GM12878 (cell line): ENCODE measurements at places on chromosomes 3 and 15. TPM values are rescaled to one million over a fixed set of nuclear protein-coding genes. Genes with fewer than 3 reads are reported as not detected.

DNA sequence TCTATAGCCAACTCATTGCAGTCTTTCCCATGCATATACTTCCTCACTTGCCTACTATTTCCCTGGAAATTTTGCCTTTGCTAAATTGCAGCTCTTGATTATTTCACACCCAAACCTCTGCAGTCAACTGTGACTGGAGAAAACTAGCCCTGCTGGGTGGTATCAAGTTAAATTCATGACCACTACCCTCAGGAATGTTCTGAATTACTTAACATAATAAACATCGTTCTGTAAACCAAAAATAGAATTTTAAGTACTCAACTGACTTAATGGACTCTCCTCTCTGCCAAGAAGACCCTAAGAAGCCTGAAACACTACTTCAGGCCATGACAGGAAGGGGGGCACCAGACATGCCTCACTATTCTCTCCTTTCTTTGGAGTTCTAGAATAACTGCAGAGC, 1278.0 kb upstream of the GBE1 start:
- H3K27ac ChIP-seq, result no peak overlapping the region
- H3K4me3 ChIP-seq, result no peak overlapping the region
- no peaks in the 10 kb centered on the region for H3K4me1 ChIP-seq
- no peaks in the 10 kb centered on the region for H3K27me3 ChIP-seq
- no peaks in the 10 kb centered on the region for H3K36me3 ChIP-seq

DNA sequence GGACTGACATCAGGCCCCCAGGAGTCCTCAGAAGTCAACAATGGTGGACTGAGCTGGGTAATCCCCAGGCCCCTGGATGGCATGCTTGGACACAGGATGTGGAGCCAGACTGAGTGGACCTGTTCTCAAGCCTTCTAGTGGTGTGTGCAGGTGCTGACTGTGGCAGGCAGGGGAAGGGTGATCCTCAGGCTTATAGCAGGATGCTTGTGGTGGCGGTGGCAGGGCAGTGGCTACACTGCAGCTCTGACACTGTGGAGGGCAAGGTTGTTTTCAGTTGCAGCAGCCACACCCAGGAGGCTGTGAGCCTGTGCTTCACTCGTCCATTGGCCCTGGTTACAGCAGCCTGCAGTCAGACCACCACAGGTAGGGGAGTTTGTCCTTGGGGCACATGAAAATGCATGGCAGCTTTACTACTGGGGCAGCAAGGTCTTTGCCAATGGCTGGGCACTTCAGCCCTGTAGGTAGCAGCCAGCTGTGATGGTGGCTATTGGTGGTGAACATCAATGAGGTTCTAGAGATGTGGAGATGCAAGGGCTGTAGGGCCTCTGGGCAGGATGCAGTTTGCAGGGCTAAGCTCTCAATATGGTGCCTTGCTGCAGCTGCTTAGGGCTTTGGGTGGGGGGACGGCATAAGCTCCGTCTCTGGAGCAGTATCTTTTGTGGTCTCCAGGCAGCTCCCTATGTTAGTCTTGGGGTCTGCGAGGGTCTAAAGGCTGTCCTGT, 17.5 kb upstream of the MYO5A start:
- H3K36me3 ChIP-seq, result peaks cover 12% of the 10 kb centered on the region
- H3K4me1 ChIP-seq, result no peaks in the 10 kb centered on the region
- no peak for DNase-seq
- no peak overlapping the region for H3K4me3 ChIP-seq

The HTR3E gene
- total RNA-seq, result not detected in 2 replicates

The SPSB4 gene
- not detected in 2 replicates for total RNA-seq

The PLSCR2 gene
- total RNA-seq, result not detected in 2 replicates

GRCh38 chr3:46593979-46594378, 18.3 kb upstream of the FAM240A start:
- no peak for DNase-seq
- 0 out of 2 replicates have a peak, but pooled peaks cover 5% of the 10 kb centered on the region for H3K27me3 ChIP-seq

- no peaks in the 10 kb centered on the region for H3K4me1 ChIP-seq
- H3K36me3 ChIP-seq, result no peaks in the 10 kb centered on the region
- no peak overlapping the region for H3K27ac ChIP-seq
- H3K27me3 ChIP-seq, result no peaks in the 10 kb centered on the region; the same call in 1 of the 2 replicates
These were observed 166.3 kb downstream of the FAM43A start for GRCh38 chr3:194851941-194852340.
